ENCODE measurements at places on chromosomes 6 and 20.

- DNase-seq: no peak
Measured at GRCh38 chr6:85672050-85672449, 29.4 kb upstream of the SYNCRIP start.

GRCh38 chr20:40160097-40160550 is 528.9 kb downstream of the MAFB start:
- no peak for DNase-seq

DNA sequence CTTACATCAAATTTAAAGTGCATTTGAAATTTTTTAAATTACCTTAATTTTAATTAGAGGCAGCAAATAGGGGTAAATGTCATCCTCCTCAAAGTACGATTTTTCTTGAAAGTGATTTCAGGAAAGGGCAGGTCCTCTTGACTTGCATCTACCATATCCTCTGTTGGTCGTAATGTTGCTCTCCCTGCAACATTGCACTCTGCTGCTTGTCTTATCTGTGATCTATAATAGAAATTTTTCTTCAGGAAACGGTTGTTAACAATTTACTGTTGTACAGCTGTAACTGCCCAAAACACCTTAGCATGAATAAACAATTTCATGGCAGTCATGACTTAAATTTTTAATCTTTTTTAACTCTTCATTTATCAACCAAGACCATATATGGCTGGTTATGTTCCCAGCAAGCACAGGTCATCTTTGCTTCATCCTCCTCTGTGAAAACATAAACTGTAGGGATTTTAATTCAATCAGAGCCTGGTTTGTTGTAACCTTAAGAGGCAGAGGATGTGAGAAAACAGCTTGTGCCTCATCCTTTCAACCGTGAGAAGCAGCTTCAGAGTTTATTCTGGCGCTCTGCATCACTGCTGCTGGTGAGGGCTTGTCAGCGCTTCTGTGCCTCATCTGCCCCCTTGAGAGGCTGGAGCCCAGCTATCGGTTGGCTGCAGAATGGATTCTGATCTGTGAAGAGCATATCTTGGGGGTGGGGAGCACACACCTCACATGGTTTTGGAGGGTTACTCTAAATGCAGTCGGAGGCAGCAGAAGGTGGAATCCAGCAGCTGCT is 56.0 kb downstream of the CTNNBL1 start:
- DNase-seq: no peak

DNA sequence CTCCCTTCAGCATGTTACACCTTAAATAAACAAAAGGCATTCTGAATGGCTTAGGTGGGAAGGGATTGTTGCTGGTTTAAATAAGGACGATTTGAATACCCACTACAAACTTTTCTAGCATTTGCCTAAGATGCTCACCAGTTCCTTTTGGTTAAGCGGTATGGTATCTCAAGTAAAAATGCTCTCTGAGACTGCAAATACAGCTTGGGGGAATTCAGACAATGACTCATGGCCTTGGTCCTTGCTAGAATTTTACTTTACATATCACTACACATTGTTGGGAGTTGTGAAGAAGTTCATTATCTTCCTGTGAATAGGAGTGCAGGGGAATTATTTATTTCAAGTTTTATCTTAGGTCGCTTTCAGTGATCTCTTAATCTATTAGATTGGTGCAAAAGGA is 670.7 kb downstream of the UTRN start:
- no peak for DNase-seq

DNA sequence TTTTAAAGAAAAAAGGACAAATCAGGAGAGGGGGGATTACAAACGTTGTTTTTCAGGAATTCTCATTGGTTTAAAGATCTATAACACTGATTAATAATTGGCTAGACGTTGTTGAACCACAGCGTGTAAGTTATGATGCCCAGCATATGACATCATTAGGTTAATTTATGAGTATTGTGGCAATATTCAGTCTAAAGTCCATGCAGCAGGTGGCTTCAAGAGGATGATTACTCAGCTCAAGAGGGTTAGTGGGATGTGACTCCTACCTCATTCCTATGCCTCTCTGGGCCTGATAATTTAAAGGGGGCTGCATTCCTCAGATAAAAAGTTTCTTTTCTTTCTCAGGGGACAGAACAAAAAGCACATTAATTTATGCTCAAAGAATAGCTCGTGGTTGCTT is 1309.0 kb downstream of the EPHA7 start:
- no peak for DNase-seq

- no peak for DNase-seq
Measured at GRCh38 chr6:47149554-47149953, 107.4 kb upstream of the ADGRF1 start.

DNA sequence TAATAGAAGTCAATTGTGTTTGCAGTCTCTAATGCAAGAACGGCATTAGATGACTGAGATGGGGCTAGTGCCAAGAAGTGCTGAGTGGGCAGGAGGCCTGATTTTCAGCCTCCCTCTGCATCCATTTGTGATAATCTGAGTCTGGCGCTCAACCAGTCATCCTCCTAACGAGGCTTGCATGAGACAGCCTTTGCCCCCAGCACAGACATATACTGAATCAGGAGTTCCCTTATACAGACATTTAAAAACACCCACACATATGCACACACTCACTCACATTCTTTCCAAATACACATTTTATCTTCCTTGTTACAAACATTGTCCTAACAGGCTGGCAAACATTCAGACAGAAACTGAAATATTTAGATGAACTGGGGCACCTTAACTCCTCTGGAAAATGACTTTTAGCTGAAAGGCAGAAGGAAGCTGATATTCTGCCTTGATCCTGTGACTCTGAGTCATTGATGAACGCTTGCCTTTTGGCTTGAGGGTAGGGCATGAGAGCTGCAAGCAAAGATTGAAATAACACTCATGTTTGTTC is 562.3 kb downstream of the DHX35 start:
- DNase-seq: no peak

DNA sequence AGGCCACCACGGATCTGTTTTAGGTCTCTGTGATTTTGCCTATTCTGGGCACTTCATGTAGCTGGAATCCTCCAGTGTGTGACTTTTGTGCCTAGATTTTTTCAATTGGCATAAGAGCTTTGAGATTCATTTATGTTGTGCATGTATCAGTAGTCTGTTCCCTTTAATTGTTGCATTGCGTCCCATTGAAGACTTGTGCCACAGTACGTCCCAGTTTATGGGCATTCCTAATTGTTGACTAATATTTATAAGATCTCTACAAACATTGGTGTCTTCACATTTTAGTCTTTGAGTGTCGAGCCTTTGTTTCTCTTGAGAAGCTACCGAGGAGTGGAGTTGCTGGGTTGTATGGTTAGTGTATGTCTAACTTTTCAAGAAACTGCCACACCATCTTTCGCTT is 704 bp upstream of the FAM210B start:
- no peak for DNase-seq

DNA sequence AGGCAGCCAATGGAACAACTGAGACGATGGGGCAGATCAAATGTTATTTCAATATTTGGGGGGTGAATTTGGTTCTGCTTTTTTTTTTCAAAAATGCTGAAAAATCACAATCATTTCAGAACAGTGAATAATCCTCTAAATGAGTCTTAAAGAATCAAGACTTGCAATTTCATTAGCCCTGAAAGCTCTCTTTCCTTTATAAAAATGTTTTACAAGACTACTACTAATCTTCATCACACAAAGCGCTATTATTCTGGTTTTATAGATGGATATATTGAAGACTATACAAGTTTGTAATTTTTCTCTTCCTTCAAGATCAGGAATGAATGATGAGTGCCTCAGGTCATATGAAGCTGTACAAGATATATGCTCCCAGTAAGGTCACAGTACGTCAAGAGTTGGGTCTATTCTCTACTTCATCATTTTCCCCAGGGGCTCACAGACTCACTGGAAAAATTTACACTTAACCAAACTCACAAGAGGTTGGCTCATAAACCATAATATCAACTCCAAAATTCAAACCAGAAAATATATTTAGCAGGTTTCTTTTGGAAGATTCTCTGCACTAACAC is 19.5 kb downstream of the RNF24 start:
- no peak for DNase-seq

- no peak for DNase-seq
Measured at GRCh38 chr20:33560026-33560425, 70.1 kb downstream of the CBFA2T2 start.

DNA sequence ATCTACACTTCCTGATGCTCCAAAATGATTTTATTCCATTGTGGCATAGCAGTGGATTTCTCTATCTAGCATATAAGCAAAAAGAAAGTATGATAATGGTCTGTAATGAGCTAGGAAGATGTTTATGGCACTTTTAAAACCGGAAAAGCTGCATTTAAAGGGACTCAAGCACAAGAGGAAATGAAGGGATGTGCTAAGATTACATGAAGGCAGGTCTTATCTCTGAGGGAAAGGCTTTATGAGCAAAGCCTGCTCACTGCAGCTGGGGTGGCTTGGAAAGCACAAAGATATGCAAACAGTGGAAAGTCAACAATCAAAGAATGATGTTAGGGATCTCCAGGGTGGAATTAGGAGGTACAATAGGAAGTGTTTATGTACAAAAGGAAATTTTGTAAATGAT is 138.2 kb downstream of the TENT5A start:
- no peak for DNase-seq

GRCh38 chr6:90186637-90187371 is 109.8 kb downstream of the BACH2 start:
- DNase-seq: no peak

- no peak for DNase-seq
Measured at GRCh38 chr20:48273843-48274242, 488.6 kb upstream of the SULF2 start.

GRCh38 chr20:34941226-34941625 is 14.4 kb downstream of the GSS start:
- DNase-seq: no peak

- no peak for DNase-seq
Measured at GRCh38 chr20:58076405-58076804, 152.0 kb downstream of the ANKRD60 start.

- no peak for DNase-seq
Measured at GRCh38 chr6:15752820-15753219, 90.0 kb upstream of the DTNBP1 start.

DNA sequence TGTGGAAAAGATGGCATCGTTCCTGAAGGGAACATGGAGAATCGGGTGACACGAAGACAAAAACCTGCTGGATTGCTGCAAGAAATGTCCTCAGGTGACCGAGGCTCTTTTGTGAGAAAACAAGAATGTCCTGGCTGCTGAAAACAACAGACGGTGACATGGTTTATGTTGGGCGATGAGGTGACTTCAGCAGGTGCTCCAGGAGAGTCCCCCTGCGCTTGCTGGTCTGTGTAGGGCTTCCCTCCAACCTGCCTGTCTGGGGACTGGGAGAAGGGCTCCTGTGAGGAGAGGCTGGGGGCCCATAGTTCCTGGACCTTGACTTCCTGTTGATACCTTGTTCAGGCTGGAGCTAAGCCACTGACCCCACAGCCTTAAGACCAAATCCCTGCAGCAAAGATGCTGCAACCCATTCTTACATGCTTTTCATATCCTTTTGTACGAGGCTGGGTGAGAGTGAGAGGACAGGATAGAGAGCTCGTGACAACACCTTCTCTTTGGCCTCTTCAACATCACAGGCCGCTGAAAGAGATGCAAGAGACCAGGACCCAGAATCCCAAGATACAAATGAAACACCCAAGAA is 134.8 kb downstream of the CD83 start:
- no peak for DNase-seq

GRCh38 chr20:58194175-58194791 is 34.2 kb downstream of the ANKRD60 start:
- DNase-seq: no peak

GRCh38 chr6:91476000-91476399 is 889.1 kb upstream of the MAP3K7 start:
- no peak for DNase-seq

DNA sequence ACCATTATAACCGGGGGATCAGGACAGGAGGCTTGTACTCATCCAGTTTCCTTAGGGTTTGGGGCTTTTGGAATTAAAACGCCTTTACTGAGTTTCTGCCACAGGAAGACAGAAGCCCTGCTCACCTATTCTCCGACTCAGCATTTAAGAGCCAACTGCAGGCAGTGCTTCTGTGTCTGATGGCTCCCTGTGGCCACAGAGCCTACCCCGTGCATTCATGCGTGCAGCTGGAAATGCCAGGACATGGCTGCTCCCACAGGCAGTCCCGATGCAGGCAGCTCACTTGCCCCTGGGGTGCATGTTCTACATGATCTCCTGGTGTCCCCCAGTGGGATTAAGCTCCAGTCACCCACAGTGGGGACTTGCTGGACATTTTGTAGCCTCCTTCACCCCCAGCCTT is 22.2 kb downstream of the ZNF831 start:
- no peak for DNase-seq

- DNase-seq: no peak
Measured at GRCh38 chr6:90175627-90176538, 120.8 kb downstream of the BACH2 start.

DNA sequence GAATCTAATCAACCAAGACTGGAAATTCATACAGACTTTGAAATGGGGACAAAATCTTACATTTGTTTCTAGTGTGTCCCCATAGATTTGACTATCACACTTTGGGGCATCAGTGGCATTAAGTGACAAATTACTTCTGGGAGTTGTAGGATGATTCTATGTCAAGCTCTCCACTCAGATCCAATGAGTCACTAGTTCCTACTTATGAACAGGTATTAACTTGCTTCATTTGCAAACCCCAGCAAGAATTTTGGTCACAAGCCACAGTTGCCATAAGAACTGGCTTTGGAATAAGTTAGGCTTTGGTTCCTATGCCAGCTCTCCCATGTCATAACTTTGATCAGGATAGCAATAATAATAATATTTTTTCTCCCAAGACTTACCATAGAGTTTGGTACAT is 77.6 kb upstream of the PTPRK start:
- no peak for DNase-seq

- DNase-seq: no peak
Measured at GRCh38 chr20:43535370-43536004, 23.3 kb upstream of the SGK2 start.

DNA sequence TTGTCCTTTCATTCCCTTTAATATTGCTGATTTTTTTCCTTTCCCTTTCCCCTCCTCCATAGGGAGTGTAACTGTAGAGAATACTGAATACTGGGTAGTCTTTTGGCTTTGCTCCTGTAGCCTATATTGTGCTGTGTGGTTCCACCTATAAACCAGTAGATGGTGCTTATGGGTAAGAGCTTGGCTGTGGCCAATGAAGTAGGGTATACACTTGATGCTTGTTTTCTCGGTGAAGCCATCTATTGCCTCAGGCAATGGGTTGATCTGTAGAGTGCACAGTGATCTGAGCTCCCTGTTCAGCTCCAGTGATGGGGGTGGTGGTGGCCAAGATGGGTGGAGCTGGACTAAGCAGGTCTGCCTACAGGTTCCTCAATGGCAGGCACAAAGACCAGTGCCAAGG is 203.3 kb upstream of the IMPG1 start:
- DNase-seq: no peak

GRCh38 chr6:82362144-82362543 is 1.5 kb upstream of the TPBG start:
- no peak for DNase-seq

- no peak for DNase-seq
Measured at GRCh38 chr20:45959126-45959525, 12.9 kb downstream of the ZNF335 start.

Measured in stimulated activated CD4-positive, alpha-beta T cell treated with anti-CD3 and anti-CD28 coated beads, Interleukin-1b, Interleukin-23, amount 100 ng/mL, for 1 hour (primary cell).